ENCODE measurements at places on chromosomes 11 and 22.

GRCh38 chr11:65960824-65961266 is 689 bp upstream of the SART1 start:
- no peak for DNase-seq

DNA sequence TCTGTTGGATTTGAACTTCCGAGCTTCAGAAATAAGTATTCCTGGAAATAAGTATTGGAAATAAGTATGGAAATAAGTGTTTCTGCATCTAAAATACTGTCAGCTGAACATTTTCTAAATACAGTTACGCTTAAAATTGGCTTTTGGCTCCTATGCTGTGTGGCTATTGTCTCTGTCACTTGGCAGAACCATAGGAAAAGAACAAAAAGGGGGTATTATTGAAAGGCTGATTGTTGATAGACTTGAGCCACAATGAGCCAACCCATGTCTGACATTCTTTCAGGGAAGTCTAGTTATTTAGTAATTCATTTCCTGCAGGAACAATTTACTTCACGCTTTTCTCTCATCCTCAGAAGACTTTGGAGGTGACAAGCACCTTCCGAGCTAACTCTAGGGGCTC is 32.5 kb upstream of the LARGE1 start:
- no peak for DNase-seq

- no peak for DNase-seq
Observed at GRCh38 chr11:25037431-25037830, 540.6 kb downstream of the LUZP2 start.

GRCh38 chr22:27507935-27508526 is 293.5 kb downstream of the MN1 start:
- DNase-seq, result no peak

DNA sequence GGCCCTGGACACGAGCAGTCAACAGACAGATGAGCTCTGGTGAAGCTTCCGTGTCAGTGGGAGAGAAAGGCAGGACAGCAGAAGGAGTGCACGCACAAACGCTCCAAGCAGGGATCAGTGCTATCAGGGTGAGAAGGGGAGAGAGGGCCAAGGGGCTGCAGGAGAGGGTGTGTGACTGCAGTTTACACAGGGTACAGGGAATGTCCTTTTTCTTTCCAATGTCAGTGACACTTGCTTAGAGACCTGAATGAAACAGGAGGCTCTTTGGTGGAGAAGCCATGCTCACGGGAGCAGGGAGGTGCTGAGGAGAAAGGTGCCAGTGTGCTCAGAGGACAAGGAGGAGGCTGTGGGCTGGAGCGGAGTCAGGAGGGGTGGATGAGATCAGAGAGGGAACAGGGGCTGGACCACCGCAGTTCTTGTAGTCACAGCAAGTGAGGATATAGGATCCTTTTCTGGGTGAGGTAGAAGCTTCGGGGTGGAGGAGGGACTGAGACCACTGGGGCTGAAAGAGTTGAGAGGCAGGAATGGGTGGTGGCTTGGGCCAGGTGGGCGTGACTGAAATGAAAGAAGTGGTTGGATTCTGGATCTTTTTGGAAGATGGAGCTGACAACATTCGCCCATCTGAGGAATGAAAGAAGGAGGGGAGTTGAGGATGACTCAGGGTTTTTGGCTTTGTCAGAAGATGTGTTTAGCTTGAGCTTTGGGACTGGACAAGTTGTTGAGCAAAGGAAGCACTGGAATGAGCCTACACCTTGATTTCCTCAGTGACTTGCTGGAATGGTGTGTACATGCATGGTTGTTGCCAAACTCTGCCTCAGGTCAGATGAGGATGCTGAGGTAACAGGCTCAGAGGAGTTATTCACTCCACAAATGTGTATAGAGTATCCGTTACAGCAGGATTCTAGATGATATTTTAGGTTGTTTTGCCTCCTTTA is 87.9 kb downstream of the ADAMTS15 start:
- no peak for DNase-seq

- DNase-seq, result no peak
Observed at GRCh38 chr11:99887481-99887880, 799.6 kb upstream of the ARHGAP42 start.

- no peak for DNase-seq
Observed at GRCh38 chr22:27218012-27218920, 560.9 kb downstream of the MIAT start.

- no peak for DNase-seq
Observed at GRCh38 chr22:33519974-33520903, 400.0 kb downstream of the LARGE1 start.

- peak; percentile 54 for DNase-seq
Observed at GRCh38 chr11:105000797-105001196, 22.2 kb downstream of the CASP5 start.
